Epithelial cell of proximal tubule (primary cell): ENCODE measurements at places on chromosomes 7 and 10. TPM values are rescaled to one million over a fixed set of nuclear protein-coding genes. Genes with fewer than 3 reads are reported as not detected.

The RAPGEF5 gene
- total RNA-seq: 2.3 and 8.3 TPM in 2 replicates

The LRRC61 gene
- 45.4 and 60.3 TPM in 2 replicates for total RNA-seq

The ZNF117 gene
- total RNA-seq: 2.0 and 3.6 TPM in 2 replicates

The UNCX gene
- total RNA-seq: 0.65 and 1.7 TPM in 2 replicates

The ENTPD1 gene
- total RNA-seq: not detected in 2 replicates

The PRLHR gene
- total RNA-seq: not detected in 2 replicates

The CNPY4 gene
- total RNA-seq: 8.8 and 10.1 TPM in 2 replicates

The CDC14C gene
- total RNA-seq: 0.06 TPM in 1 of 2 replicates, not detected in the other

The NCF1 gene
- total RNA-seq: 0.43 and 0.46 TPM in 2 replicates
